Frontal cortex (tissue), 4 donors: ENCODE measurements at places on chromosomes 11 and 22. TPM values are rescaled to one million over a fixed set of nuclear protein-coding genes. Genes with fewer than 3 reads are reported as not detected.

- DNase-seq: no peak
Observed at GRCh38 chr22:28983190-28983589, 78.4 kb downstream of the C22orf31 start.

- no peak for DNase-seq
Observed at GRCh38 chr11:74206746-74207145, 35.7 kb downstream of the PPME1 start.

DNA sequence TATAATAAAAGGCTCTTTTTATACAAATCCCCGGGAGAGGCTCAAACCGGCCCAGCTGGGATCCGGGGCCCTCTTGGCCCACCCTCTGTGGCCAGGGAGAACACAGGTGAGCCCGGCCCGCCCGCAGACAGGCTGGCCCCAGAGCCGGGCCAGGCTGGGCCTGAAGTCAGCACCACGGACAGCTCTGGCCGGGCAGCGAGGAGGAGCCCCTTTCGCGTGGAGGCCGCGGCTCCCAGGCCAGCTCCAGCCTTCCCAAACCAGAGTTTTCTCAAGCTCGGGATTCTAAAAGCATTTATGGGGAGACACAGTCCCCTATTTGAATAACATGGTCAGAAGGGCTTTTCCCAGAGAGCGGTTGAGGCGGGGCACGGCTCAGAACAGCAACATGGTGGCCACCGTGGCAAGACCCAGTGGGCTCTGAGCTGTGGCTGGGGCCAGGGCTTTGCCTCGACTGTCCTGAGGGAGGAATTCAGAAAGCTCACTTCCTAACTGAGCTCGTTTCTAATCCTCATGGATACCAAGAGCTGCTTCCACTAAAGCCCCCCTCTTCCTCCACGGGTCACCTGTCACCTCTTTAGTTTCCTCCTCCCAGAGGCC, 115.4 kb downstream of the BRD1 start:
- DNase-seq: no peak

DNA sequence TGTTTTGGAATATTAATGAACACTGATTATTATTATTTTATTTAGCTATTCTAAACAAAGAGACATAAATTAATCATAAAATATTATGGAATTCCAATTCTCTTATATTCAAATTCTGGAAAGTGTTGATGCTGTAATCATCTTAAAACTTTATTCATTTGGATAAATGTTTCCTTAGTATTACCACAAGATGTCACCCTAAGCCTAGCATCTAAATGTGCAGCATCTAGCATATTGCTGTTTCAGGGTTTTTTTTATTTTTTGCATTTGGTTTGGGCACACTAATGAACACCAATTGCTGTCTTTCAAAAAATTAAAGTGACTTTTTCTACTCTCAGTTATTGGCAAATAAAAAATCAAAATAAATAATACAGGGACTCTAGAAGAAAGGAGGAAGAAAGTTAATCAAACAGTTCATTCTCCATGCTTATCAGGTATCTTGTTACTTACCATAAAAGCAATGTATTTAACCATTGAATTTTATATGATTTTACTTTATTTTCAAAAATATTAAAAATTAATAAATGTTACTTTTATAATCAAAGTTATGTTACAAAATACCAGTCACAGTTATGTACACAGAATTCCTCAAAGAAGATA, 31.8 kb downstream of the DLG2 start:
- peak; percentile 14 for DNase-seq

DNA sequence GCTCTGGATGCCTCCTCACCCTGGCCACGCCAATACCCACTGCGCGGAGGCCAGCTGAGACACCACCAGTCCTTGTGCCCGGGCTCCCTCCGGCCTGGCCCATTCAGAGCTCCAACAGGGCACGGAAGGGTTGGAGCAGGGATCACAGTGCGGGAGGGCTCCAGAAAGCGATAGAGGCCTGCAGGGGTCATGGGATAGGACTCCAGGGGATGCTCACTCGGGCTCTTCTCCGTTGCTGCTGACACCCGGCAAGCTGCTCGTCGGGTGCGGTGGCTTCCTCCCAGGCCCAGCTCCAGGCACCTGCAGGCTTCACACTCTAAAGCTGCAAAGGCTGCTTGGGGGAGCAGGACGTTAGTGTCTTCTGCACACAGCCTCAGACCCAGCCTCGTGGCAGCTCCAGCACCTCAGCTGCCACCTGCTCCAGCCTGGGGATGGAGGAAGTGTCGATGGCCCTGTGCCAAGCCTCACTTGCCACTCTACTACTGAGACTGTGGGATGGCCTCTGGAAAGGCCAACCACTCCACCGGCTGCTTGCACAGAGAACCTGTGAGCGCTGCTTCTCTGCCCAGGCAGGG, 10.6 kb downstream of the WNT7B start:
- peak; percentile 65 for DNase-seq

DNA sequence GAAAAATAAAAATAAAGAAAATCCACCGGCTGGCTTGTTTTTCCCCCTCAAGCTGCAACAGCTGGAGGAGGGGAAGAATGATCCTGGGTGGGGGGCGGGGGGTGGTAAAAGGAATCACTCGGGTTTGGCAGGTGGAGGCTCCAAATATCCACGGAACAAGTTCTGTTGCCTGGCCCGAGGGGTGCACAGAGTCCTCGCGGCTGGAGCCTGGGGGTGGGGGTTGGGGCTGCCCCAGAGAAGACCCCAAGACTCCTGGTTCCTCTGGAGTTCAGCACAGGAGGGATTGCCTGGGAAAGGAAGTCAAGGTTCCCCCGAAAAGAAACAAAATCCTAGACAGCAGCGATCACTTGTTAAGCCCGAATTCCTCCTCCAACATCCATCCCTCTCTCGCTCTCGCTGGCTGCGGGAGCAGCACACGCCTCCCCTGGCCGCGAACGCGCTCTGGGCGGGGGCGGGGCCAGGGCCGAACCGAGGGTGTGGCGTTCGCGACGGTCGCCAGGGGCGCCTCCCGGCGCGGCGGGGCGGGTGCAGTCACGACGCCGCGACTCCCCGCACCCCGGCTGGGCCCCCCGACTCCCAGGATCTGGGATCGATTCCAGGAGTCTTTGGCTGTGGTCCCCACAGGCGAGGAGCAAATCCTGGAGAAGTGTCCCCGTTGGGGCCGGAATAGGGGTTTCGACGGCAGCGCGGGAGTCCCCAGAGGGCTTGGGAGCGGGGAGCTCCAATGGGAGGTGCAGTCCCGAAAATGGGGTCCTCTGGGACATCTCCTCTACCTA, at the start of gene KCNA4:
TSS of gene KCNA4 (minus strand) at position 443 of the 776 bp plus-strand sequence. CDS start 4,352 bp downstream, outside the sequence.
- DNase-seq: no peak

DNA sequence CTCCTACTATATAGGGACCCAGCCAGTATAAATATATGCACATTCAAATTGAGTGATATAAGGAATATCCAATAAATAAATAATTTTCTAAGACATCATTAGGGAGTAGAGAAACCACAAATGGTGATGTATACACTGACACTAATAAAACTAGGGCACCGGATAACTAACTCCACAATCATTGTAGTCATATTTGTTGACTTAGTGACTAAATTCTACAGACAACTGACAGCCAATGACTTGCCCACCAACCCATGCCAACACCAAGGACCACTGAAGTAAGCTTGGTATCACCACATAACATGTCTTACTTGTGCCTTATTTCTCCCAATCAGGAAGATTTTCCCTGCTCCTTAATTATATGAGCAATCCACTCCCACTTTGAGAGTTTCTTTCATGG, 139.6 kb upstream of the TRPC6 start:
- DNase-seq: no peak

DNA sequence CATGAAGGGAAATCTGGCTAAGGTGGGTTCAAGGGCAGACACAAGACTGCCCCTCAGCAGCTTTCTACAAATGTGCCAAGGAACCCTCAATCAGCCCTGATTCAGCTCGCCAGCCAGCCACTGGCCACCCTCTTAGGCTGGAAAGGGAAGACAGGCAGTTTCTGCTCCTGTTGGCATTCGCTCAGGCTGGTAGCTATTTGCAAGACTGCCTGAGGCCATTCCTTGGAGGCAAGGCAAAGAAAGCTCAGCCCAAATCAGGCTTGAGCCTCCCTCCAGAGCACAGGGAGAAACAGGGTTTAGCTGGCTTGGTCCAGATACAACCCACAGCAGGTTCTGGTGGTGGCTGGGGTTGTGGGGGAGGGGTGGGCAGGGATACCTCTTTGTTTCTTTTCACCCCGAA, 19.2 kb downstream of the TP53I11 start:
- no peak for DNase-seq

- no peak for DNase-seq
Observed at GRCh38 chr11:103978616-103979595, 57.5 kb upstream of the DDI1 start.

DNA sequence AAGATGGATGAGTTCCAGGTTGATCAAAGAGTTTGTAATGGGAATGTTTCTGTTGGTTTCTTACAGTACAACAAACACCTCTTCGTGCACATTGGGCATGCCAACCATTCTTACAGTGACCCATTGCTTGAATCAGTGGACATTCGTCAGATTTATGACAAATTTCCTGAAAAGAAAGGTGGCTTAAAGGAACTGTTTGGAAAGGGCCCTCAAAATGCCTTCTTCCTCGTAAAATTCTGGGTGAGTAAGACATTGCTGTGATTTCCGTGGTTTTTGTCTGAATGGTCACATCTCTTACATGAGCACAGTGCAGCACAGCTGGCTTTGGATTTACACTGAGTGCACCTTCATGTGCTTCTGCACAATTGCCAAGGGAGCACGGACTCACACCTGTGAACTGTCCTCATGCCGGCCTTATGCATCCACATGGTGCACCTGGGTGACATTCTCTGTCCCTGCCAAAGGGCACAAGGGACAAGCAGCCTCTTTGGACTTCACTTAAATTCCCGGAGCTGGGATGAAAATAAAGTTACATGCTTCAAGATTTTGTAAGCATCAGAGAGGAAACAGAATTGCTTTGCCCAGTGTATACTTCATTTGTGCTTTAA, 107.1 kb upstream of the RASSF10 start:
- no peak for DNase-seq

DNA sequence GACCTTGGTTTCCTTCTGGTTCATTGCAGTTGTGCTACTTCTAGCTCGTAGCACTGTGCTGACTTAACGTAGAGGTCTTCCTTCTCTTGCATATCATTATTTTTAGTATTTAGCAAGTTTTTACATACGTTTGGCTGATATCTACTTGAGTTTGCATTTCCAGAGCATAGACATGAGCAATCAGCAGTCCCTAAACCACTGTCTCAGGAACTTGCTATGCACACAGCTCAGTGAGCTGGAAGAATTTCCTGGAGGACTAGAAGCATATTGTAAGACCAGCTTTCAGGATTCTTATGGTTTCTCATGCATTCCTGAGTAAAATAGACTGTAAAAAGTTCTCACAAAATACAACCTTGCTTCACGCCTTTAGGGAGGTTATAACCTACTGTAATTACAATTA, 226.7 kb upstream of the PDGFD start:
- no peak for DNase-seq

GRCh38 chr22:41425660-41426365, 20.8 kb downstream of the TOB2 start:
- DNase-seq: no peak

DNA sequence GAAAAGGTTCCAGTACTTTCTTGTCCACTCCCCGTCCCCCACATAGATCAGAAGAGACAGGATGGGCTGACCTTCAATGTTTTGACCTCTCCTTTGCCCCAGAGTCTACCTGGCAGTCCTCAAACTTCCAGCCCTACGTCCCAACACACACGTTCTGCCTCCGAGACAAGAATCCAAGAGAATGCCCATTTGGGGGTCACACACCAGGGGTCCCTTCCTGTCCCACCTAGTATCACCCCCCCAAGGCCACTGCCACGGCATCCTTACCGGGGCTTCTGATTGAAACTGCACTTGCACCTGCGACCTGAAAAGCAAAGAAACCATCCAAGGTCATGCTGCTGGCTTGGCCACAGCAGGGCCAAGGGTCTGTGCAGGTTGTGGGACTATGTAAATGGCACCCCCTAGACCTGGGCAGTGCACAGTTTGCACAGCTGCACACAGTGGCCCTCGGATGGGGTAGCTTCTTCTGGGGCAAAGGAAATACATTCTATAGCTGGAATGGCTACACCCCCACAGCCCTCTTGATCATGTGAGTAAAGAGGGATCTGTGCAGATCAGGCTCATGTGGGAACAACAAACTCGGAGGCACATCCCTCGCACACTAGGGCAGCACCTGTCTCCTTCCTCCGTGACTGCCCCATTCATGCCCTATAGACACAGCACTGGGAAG, 16.5 kb upstream of the FXYD2 start:
- no peak for DNase-seq

- DNase-seq: peak; percentile 38
Observed at GRCh38 chr22:32378707-32379272, 21.1 kb downstream of the RFPL3 start.

DNA sequence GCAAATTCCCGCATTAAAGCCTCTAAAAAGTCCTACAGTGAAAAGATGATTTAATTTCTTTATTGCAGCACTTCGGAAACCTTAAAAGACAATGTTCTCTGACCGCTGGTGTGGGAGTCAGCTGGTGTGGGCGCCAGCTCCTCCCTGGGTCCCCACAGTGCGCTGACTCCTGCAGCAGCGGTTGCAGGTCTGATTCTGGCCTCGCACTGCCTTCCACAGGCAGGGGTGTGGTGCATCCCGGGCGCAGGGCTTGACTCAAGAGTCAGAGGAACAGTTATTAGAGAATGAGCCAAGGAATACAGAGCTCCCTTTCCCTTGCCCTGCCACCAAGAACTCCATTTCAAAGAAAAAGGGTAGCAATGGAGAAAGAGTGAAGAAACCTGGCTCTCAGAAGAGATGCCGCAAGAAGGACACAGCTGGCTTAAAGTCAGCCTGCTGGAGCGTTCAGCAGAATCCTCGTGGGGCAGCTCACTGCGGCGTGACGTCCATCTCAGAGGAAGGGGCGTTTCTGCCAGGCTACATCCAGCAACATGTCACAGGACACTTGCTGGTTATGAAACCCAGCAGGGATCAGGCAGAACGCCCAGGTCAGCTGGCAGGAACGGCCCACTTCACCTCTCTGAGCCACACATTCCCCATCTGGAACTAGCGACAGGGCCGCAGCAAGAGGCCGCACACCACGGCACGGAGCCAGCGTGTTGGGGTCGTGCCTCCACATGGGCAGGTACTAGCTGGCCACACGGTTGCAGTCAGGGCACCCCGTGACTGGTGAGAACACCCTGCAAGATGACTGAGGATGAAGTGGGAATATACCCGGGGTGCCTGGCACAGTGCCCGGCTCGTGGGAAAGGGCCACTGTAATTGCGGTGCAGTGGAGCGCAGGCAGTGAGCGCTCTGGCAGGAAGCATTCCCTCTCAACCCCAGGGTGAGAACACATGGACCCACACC, 18.1 kb upstream of the EFCAB6 start:
- no peak for DNase-seq

- DNase-seq: no peak
Observed at GRCh38 chr11:57354699-57355098, 16.5 kb downstream of the P2RX3 start.

The PHETA2 gene
- 4.5 TPM for total RNA-seq

The SLCO2B1 gene
- total RNA-seq: 5.7 TPM

The PPM1F gene
- total RNA-seq: 19.2 TPM

The DDI1 gene
- total RNA-seq: not detected

The NCR3LG1 gene
- 10.2 TPM for total RNA-seq

The CDC42EP2 gene
- 6.1 TPM for total RNA-seq

The OR51B5 gene
- total RNA-seq: 0.82 TPM
